Midbrain (tissue), 1 donor: ENCODE measurements at places on chromosomes 12 and 14.

DNA sequence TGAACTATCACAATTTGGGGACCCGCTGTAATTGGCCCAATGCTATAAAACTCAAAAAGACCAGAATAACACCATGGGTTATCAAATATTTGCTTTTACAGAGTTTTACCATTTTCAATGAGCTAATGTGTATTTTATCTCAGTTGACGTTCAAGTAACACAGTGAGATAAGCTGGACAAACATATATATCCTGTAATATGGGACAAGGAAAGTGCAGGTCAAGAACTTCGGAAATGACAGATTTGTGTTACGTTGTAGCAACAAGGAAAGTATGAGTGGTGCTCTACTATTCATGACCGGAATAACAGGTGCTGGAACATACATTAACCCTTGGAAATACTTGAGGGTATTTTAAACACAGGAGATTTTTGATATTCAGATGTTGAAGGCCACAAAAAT is 566.4 kb upstream of the FLRT2 start:
- DNase-seq, result no peak

GRCh38 chr12:2963154-2963759 is 4.1 kb downstream of the TEAD4 start:
- DNase-seq, result no peak

DNA sequence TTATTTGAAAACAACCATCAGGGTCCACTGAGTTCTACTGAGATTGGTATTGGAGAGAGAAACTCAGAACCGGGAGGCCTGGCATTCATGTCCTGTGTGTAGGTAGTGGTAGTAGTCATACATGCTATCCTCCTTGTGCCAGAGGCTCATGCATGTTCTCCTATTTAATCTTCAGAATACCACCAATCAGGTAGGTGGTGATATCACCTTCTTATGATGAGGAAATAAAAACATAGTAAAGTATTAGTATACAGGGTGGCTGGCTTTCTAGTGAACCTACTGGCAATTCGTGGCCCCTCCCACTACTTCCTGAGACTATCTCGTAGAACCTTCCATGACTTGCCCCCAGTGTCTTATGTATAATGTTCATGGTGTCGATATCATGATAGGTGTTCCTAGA is 40.5 kb upstream of the EID3 start:
- no peak for DNase-seq

DNA sequence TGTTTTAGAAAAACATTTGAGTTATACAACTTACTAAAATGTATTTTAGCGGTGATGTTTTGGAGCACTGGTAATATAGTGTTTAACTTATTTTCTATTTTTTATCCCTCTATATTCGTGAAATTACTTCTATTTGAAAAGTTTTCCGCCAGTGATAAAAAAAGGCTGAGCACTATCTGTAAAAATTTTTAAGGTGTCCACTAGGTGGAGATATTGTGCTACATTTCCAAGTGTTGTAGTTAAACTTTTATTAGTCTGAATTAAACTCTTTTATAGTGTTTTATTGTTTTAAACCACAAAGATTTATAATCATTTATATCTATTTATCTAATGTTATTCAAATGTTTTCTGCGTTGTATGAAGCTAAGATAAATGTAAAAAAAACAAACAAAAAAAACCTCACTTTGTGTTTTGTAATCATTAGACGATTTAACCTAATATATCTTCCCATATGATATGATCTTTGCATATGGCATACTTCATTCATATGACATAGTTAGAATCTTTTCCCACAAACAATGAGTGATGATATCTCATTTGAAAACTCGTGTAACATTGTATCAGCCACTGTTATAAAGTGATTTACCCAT is 11.8 kb downstream of the ALG10B start:
- peak; percentile 28 for DNase-seq

DNA sequence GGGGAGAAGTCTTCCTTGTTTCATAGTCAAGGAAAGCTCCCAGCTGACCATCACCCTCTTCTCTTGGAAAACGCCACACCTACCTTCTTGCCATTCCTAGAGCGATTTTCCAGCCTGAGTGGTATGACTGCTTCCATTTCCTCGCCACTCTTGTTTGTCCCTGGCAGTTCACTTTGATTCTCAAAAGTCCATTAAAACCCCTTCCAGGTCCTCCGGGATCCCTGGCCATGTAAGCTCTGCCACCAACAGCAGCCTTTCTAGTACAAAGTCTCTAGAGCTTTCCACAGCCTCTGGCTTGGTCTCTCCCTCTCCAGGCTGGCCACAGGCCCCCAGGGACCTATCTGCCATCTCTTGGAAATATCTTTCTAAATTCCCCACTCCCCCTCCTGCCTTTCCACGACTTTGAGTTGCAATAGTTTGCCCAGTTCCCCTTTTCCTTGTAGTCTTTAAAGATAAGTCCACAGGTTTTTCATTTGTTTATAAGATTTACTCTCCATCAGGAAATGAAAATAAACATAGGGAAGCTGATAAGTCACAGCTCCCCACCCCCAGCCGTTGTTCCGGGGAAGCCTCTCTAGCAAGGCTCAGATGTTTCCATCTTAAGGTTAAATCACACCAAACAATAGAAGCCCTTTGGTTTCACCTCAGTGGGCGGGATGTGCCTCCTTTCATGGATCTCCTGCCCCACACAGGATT is 42.9 kb upstream of the SINHCAF start:
- no peak for DNase-seq
